ENCODE measurements at places on chromosomes 4 and X. TPM values are rescaled to one million over a fixed set of nuclear protein-coding genes. Genes with fewer than 3 reads are reported as not detected.

The ABLIM2 gene
- total RNA-seq, result 0.36 TPM

DNA sequence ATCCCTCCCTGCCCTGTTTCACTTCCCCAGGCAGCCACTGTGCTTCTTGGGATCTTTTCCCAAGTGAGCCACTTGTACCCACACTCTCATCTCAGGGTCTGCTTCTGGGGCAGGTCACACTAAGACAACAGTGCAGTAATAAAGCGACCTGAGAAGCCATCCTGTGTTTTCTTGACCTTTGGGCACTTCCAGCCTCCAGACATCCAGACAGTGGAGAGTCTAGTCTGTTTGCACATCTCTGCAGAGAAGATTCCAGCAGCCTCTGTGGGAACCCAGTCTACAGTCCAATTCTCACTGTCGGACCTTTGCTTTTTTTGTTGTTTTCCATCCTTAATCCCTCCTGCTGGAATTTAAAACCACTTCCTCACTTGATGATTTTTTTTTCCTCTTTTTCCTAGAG lies 50.3 kb upstream of the ATP6AP2 start:
- DNase-seq, result no peak

- no peak for DNase-seq
These were observed at the start of gene MAGEA1 for GRCh38 chrX:153179131-153179530. Gene MAGEA1, plus strand, starts transcription at chrX:153179284. Its CDS starts 3,106 bp downstream, at chrX:153182390.

The VSIG1 gene
- total RNA-seq, result not detected

The SMIM31 gene
- not detected for total RNA-seq

DNA sequence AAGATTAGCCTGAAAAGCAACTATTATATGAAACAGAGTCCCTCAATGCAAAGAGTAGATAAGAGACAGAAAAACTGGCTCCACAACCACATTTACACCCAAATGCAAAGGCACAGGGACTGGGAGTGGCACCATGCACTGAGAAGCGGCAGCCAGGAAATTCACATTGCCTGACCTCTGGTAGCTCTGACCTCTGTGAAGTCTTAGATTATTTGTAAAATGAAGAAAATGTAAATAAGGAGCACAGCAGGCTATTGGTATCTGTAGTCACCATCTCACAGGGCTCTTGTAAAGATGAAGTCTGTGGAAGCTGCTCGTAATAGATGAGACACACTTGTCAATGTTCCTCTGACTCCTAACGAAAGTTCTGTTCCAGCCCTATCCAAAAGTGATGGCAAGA lies 69.7 kb downstream of the FAT1 start:
- DNase-seq, result no peak

The TMPRSS11F gene
- not detected for total RNA-seq

The DHX15 gene
- total RNA-seq, result 246 TPM

The IL2 gene
- 595 TPM for total RNA-seq

- DNase-seq, result no peak
These were observed 2.4 kb upstream of the TADA2B start for GRCh38 chr4:7040765-7041164.

DNA sequence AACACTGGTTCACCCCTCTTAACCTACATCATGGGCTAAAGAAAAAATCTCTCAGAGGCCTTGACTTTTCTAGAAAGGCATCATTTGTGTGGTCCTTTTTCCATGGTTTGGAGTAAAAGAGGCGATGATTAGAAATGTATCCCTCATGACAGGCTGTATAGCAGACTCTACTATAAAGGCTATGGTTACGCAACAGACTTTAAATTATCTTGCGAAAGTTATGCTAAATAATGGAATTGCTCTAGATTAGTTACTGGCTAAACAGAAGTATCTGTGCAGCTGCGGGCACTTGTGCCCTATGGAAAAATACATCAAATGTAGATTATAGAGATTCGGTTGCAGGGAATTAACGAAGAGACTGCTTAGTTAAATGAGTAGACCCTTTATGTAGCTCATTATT lies 101.6 kb downstream of the TMEM47 start:
- DNase-seq, result no peak

The XAGE1B gene
- total RNA-seq, result not detected

DNA sequence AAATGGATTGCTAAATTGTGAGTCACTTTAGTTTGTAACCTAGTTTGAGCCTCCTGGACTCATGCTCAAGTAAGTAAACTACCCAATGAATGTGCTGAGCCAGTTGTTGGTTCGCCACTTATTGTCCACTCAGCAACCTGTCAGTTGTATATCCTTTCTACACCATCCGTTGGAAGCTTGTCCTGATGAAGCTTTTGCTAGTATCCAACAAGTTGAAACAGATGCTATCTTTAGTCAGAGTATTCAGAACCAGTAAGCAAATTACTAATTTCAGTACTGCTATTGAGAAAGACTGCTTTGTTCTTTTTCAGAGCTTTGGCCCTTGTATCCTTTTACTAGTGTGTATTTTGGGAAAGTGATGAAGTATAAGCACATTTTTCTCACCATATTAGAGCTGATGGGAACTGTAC lies 4.3 kb upstream of the NAA15 start:
- DNase-seq, result no peak

DNA sequence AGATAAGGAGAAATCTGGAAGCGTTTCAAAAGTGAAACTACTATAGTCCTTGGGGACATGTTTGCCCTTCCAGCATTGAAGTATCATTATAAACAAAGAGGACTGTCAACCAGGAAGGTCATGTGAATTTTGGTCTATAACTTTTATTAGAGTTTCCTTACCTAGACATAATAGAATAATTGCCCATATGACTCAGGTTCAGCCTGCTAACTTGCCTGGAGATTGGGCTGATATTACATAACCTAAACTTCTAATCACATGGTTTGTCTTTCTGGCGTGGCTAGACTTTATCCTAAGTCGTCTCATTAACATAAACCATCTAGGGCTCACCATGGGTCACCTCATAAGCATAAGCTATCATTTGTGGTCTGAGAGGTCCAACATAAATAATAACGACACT lies 775.9 kb downstream of the CENPC start:
- DNase-seq, result no peak

The MAGEA2B gene
- total RNA-seq, result not detected

The PCDH19 gene
- total RNA-seq, result not detected

- no peak for DNase-seq
These were observed 5.2 kb downstream of the TMEM164 start for GRCh38 chrX:110008011-110008635.

- DNase-seq, result no peak
These were observed 18.9 kb downstream of the LAMP2 start for GRCh38 chrX:120450163-120450562.

GRCh38 chrX:69148946-69149345 lies 16.3 kb downstream of the PJA1 start:
- no peak for DNase-seq

DNA sequence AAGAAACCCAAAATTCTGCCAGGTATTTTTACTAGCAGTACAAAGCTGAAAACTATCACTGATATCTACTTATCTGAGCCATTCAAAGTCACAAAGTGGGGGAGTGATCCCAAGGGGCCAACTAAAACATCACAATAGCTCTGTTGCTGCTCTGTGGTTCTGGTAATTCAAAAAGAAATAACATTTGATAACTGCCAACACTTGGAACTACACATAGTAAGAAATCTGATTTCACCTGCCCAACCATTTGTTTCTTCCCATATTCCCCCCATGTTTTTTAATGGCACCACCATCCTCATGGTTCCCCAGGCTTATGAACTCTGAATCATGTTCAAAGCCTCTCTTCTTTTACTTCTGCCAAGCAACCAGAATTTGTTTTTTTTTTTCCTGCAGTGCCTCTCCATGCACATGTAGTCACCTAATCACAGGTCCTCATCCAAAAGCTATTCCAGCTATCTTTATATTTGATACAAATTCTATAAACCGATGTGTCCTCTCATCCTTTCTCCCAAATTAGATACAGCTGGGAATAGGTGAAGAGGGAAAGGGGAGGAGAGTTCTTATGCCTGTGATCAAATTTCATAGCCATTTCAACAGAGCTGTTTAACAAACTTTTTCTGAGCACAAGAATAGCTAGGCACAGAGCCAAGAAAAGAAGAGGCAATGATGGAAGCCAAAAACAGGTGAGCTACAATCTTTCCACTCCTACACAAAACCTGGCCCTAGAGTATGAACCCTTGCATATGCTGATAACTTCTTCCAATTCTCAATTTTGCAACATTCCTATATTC lies 7.7 kb downstream of the AMMECR1 start:
- no peak for DNase-seq

DNA sequence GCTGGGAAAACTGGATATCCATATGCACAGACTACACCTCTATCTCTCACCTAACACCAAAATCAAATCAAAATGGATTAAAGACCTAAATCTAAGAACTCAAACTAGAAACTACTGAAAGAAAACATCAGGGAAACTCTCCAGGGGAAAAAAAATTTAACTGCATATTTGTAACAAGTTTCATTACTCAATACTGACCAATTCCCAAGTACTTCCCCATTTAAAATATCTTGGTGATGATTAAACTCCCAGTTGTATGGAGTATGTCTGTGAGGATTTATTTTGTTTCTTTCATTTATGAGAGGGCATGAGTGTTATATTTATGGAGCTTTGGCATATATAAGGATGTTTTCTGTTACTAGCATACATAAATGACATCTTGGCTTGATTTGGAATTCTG lies 112.3 kb upstream of the IL15 start:
- DNase-seq, result no peak

GRCh38 chr4:55518442-55518841 lies 28.3 kb downstream of the CLOCK start:
- DNase-seq, result no peak

- no peak for DNase-seq
These were observed 61.0 kb downstream of the HPRT1 start for GRCh38 chrX:134520860-134521390.

DNA sequence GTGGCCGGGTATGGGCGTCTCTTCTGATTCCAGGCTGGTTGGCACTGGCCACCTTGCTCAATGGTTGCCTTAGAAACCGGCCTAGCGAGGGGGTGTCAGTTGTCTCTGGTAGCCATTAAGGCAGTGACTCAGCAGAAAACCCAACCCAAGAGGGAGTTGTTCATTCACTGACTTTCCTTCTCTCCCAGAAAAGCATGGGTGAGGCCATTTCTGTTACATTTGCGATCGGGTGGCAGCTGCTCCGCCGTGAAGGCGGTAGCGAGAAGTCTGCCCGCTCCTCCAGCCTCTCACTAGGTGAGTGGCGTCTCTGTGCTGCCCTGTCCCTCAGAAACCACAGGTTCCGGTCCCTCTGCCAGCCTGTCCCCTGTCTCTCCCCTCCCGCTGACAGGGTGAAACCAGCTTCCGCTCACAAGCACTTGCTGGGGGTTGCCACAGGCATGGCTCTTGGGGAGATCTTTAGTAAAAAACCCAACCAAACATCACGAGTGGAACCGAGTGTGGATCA lies 17.4 kb downstream of the IRAK1 start:
- peak; percentile 19 for DNase-seq
